Stromal cell of bone marrow (primary cell): ENCODE measurements at places on chromosomes 1 and 21.

GRCh38 chr1:220326578-220326977 is 54.3 kb upstream of the RAB3GAP2 start:
- DNase-seq: no peak

DNA sequence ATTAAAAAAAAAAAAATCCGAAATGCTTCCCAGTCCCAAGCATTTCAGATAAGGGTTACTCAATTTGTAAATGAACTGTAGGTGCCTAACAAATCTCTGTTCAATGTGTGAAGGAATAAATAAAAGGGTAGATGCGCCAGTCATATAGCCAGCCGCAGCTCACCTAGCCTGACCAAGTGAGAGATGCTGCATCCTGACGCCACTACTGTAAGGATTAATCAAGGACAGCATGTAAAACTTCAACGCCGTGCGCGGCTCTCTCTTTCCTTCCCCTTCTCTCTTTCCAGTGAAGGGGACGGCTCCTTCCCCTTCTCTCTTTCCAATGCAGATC is 441 bp downstream of the PPT1 start:
- DNase-seq: no peak

DNA sequence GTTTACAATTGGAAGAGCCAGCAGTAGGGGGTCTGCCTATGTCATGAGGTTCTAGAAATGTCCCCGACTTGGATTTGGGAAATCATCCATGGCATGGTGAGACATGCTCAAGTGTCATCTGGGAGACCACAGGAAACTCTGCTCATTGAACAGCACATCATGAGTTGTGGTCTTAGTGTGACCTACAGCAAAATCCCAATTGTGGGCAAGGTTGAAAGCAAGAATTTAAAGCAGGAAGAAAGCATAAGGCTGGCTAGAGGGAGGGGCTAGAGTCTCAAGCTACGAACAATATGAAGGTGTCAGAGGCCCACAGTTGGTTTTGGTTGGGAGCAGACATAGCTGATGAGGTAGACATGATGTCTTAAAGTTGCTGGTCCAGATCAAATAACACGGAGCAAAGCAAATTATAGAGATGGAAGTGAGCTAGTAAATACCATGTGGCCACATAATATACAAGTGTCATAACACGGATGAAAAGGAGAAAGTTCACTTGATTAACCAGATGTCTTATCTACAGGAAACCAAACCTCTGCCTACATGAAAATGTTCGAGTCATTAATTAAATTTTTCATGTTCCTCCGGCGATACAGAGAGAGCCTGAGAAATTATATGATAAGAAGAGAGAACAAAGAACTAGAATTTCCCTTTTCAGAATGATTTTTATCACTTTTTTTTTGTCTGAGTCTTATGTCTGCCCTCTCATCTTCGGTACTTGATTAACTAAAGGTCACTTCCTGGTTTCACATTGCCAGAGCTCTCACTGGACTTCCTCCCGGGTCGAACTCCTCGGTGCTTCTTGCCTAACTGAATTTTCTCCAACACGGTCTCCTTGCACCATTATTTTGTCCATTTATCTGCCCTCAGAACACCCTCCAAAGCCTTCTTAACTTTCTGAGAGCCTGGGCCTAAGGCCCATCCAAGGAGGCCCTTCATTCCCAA is 67.5 kb upstream of the DUSP10 start:
- DNase-seq: no peak

DNA sequence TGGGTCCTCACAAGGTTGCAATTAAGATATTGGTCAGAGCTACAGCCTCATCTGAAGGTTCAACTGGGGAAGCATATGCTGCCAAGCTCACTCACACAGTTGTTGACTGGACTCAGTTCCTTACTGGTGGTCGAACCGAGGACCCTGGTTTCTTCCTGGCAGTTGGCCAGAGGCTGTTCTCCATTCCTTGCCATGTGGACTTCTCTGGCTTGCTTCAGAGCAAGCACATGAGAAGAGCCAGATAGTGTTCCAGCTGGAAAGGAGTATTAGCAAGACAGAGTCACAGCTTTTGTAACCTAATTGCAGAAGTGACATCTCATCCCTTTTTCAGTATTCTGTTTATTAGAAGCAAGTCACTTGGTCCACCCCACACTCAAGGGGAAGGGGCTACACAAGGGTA is 23.6 kb downstream of the POU2F1 start:
- no peak for DNase-seq

DNA sequence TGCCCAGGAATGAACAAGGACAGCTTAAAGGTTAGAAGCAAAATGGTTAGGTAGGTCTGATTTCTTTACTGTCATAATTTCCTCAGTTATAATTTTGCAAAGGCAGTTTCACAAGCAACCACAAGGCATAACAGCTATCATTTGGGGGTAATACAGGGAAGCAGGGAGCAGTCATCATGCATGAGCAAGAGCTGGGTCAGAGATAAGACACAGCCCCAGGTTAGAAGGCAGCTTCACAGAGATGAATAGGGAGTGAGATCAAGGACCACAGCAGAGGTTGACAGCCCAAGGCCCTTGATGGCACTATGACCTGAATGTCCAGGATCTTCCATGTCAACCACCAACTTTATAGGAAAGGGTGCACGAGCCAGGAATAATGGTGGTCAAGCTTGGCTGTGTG is 9.0 kb upstream of the CSRP1 start:
- DNase-seq: no peak

GRCh38 chr1:119011706-119012105 is 23.6 kb upstream of the TBX15 start:
- DNase-seq: no peak

DNA sequence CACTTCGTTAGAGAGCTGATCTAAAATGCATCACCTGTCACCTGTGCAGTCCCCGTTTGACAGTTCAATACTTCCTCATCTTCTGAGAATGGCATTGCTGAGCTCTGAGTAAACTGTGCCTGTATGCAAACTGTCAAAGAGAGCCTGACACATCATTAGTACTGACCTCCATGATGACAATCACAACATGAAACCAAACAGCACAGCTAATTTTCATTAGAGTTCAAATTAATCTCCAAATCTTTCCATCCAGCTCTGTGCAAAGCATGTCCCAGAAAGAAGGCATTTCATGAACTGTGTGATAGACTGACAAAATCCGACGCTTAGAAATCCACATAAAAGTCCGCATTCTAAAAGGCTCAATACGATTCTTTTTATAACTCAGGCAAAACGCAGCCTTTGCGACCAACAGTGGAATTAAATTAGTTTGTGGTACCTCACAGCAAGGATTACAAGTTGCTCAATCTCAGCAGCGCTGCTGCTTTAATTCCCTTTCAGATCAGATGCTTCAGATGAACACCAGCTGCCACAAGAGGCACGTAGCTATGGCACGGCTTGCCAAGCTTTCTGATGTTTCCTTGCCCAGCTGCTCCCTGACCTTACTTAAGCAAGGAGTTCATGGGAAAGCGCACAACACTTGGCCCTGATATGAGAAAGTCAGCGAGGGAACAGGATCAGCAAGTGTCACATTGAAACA is 765.5 kb upstream of the PRMT6 start:
- DNase-seq: no peak
